ENCODE measurements at places on chromosomes 2 and 18.

DNA sequence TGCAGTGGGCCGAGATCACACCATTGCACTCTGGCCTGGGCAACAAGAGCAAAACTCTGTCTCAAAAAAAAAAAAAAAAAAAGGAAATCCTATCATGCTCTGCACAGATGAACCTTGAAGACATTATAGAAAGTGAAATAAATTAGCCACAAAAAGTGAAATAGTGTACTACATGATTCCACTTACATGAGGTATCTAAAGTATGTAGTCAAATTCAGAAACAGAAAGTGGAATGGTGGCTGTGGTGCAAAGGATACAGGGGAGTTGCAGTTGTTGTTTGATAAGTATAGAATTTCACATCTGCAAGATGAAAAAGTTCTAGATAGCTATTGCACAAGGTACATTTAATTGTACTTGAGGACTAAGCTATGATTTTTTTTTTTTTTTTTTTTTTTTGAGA, 5.2 kb downstream of the ZRANB3 start:
- no peak for DNase-seq

- no peak for DNase-seq
Measured at GRCh38 chr2:126783341-126783740, 115.3 kb upstream of the TEX51 start.

DNA sequence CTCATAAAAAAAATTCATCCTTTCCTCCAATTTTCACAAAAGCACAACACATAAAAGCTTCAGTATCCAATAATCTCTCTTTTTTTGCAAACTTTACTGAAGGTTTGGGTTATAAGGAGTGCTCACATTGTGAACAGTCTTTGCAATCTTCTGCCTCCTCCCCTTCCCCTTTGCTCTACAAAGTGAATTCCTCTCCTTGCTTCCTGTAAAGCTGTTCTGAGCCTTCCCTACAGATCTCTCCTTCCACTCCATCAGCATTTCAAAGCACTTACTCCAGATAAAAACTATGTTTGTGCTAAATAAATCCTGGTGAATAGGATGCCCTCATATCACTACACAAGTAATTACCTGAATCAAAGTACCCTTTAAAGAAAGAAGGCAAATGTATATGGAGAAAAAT, 4.6 kb upstream of the PDK1 start:
- DNase-seq, result no peak

GRCh38 chr2:20203521-20204225, 21.3 kb downstream of the SDC1 start:
- DNase-seq, result no peak

- no peak for DNase-seq
Measured at GRCh38 chr18:79798346-79798998, 734 bp downstream of the KCNG2 start.

DNA sequence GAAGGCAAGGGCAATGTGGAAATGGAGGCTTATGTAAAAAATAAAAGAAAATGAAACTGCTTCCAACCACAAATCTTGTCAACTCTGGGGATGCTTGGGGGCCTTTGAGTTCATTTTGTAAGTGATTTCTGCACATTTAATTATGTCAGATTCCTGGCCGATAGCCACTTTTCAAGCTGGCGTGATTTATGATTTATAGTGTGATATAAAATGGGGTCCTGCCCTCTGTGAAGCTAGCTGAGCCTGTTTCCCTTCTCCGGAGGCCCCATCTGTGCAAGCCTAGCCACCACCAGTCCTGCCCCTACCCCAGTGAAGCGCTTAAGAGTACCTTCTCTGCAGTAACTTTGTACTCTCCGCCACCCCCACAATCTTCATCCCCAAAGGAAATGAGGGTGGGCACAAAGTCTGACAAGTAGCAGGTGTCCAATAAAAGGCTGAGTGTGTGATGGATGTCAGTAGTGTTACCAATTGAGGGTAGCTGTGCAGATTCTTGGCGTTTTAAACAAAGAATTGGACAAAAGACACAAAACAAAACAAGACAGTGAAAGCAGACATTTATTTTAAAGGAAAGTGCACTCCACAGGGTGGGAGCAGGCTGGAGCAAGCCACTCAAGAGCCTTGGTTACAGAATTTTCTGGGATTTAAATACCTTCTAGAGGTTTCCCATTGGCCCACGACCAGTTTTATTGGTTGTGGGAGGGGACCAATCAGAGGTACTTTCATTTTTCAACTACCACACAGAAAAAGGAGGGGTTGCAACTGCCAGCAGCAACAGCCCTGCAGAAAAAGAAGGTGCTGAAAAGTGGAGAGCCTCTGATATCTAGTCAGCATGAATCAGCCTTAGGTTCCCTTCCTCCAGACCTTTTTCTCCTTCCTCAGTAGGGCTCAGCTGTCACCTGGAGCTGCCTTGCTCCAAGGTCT, 39.0 kb upstream of the SIX3 start:
- DNase-seq, result no peak

- no peak for DNase-seq
Measured at GRCh38 chr2:102185347-102185746, 1.5 kb upstream of the IL1RL2 start.

DNA sequence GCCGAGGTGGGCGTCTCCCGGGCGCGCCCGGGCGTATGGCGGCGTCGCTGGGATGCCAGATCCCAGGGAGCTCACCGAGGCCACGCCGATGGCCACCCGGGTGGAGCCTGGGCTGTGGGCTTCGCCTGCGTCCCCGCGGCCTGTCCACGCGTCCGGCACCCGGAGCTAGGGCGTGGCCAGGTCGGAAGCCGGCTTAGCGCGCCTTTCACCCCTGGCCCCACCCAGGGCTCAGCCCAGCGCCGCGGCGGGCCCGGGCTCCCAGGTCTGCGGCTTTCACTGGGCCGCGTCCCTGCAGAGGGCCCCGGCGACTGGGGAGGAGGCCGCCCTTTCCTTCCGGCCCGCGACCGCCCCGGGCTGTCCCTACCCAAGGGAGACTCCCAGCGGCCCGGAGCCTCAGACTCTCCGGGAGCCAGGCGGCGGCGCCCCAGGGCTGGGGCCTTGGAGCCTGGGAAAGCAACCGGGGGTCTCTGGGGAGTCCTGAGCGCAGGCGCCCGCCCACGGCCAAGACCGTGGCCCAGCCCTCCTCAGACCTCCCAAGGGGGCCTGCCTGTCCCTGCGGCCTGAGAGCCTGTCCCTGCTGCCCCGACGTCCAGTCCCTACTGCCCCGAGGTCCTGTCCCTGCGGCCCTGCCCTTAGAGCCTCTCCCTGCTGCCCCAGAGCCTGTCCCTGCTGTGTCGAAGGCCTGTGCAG, 36.3 kb upstream of the ITM2C start:
- DNase-seq, result no peak

- peak; percentile 64 for DNase-seq
Measured at GRCh38 chr2:27071990-27072830, 756 bp upstream of the OST4 start.

Measured in nephron progenitor cell (in vitro differentiated cells).